ENCODE measurements at places on chromosomes 16 and 17. TPM values are rescaled to one million over a fixed set of nuclear protein-coding genes. Genes with fewer than 3 reads are reported as not detected.

- no peak for DNase-seq
Observed at GRCh38 chr17:57555636-57556175, 189.4 kb downstream of the CCDC182 start.

DNA sequence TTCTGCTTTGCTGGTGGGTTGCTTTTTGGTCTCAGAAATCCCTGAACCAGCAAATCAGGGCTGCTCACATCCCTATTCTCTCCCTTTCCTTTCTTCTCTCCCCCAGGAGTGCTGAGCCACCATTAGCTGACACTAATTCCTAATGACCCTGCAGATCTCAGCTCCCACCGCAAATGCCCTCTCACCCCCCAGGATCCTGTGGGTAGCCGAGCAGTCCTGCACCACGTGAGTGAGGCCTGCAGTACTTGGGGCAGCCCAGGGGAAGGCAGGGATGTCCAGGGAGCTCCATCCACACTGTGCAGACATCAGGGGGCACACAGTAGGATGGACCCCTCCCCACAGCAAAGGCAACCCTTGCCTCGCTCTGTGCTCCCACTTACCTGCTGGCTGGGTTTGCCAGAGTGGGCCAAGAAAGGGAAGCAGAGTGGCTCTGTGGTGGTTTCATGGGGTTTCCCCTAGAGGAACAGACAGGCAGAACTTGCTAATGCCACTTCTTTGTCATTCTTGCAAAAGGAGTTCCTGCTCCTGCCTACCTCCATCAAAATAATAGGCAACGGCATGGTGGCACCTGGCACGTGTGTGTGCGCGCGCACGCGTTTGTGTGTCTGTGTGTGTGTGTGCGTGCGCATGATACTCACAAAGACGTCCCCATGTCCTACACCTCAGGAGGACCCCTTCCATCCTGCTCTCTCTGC is 135.6 kb downstream of the GAS7 start:
- no peak for DNase-seq

- DNase-seq = no peak
Observed at GRCh38 chr16:35626041-35626440, 2166.6 kb downstream of the TP53TG3F start.

- peak; percentile 21 for DNase-seq
Observed at GRCh38 chr17:11565591-11565990, 32.7 kb upstream of the DNAH9 start.

The JPT1 gene
- total RNA-seq = 97.4 TPM

Data from tongue (tissue), 3 donors.